ENCODE measurements at places on chromosomes 2 and 18.

- DNase-seq: no peak
Observed at GRCh38 chr2:111095434-111095833, 25.3 kb upstream of the BCL2L11 start.

DNA sequence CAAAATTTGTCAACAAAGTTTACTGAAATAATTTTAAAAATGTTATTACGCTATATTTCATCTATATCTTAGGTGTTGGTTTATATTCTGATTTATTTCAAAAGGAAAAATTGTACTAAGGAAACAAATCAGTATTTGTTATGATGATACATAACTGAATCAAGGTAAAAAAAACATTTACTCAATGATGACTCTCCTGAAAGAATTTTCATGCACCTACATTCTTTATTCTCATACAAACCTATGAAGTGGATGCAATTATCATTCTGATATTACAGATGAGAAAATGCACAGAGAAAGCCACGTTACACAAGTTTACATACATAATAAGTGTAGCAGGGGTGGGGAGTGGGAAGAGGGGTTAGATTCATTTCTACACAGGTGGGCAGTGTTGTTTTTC, 422.4 kb downstream of the DSEL start:
- DNase-seq: no peak

DNA sequence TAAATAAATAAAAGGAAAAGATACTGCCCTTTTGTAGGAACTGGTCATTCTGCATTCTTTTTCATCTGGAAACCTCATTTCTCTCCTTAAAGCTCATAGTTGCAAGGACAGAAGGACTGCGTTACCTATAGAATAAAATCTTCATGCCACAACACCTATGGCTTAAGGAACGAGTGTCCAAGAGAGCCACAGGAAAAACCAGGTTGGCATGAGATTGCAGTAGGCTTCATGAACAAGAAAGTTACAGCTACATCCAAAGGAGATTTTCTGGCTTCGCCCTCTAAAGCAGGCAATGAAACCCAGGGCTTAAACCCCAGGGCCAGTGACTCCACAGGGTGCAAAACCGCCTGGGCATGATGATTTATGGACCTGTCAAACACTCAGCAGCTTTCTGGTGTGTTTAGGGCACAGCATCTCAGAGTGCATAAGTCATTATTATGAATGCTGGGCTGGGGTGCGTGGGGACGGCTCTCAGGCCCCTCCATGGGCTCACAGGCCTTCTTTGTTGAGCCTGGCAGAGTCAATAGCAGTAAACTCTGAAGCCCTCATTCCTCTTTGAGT, 30.7 kb upstream of the PIEZO2 start:
- no peak for DNase-seq

DNA sequence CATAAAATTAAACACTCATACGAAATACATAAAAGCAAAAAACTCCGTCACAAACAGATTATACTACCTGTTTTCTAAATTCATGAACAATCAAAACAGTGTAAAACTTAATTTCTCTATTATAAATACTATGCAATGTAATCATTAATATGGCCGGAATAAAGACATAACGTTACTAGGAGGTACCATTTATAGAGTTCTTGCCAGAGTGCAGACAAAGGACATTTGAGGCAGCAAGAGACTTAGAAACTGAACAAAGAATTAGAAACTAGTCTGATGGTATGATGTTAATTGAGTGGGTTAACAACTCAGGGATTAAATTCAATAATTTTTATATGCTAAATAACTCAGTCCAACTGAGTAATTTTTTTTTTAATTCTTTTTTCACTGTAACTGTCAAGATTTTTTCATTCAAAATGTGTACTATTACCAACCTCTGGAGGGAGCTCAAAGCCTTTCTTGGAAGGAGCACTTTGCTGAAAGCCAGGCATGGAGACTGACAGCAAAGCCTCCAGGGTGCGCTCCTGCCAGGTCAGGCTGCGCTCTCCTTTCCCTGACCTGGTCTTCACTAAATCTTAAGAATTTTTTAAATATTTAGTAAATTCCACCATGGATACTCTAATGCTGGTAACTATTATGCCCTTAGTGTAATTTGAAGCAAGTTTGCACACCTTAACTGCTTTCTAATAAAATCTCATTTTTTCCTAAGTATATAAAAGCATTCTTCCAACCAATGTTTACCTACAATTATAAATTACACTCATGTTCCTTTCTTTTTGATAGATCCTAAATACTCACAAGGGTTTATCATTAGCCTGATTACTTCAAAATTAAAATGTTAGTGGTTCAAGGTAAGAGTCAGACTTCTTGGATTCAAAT, 34.1 kb downstream of the WDR35 start:
- DNase-seq: peak; percentile 48

GRCh38 chr18:58349650-58350049, 279.2 kb downstream of the ALPK2 start:
- no peak for DNase-seq

DNA sequence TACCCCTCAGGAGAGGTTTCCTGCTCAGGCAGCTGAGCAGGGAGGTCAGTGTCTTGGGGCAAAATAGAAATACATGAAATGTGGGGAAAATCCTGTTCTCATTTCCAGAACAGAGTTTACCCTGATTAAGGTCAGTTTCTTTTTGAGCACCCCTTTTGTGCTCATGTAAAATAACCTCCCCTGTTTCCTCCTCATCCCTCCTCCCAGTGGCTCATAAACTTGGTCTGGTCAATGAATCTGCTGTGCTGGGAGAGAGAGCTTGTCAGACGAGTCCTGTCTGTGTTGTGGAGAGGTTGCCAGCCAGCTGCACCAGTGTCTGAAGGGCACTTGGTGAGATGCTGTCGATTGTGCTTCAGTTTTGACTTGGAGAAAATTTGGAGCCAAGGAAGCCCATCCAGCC, 48.6 kb downstream of the NTSR2 start:
- DNase-seq: no peak

DNA sequence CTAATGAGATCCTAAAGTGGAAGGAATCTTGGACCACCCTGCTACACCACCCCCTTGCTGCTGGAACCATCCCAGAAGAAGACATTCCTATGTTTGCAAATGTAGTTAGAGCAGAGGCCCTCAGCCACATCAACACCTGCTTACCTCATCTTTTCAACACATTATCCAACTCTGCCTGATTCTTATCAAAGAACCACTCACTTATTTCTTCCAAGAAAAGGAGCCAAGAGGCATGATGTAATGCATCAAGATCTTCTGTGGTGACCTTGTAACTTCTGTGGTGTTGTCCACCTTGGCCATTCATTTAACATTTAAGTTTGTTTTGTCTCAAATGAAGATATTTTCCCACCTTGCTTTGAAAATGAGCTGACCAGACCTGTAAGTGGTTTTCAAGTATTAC, 338.1 kb downstream of the CTNNA2 start:
- no peak for DNase-seq

GRCh38 chr2:88919087-88919738, 227.7 kb downstream of the RPIA start:
- no peak for DNase-seq

- DNase-seq: no peak
Observed at GRCh38 chr18:420661-421246, 79.7 kb downstream of the COLEC12 start.

Measured in retinal pigment epithelial cell (primary cell).